Central memory CD8-positive, alpha-beta T cell (primary cell): ENCODE measurements at places on chromosomes 5 and 9.

DNA sequence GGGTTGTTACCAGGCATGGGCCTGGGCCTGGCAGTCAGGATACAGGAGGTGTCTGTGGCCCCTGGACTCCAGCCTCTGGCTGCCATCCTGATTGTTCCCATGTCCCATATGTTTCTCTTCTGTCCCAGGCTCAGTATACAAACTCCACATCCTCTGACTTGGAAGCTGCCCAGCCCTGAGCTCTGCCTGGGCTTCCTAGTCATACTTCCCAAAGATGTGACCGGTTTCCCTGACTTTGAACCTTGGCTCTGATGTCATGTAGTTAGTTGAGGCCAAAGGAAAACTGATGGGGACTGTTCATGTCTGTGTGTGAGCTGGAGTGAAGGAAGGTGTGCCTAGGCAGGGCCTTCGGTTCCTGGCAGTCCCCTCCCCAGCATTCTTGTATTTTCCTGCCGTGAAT is 50.4 kb downstream of the CYSTM1 start:
- DNase-seq = no peak

DNA sequence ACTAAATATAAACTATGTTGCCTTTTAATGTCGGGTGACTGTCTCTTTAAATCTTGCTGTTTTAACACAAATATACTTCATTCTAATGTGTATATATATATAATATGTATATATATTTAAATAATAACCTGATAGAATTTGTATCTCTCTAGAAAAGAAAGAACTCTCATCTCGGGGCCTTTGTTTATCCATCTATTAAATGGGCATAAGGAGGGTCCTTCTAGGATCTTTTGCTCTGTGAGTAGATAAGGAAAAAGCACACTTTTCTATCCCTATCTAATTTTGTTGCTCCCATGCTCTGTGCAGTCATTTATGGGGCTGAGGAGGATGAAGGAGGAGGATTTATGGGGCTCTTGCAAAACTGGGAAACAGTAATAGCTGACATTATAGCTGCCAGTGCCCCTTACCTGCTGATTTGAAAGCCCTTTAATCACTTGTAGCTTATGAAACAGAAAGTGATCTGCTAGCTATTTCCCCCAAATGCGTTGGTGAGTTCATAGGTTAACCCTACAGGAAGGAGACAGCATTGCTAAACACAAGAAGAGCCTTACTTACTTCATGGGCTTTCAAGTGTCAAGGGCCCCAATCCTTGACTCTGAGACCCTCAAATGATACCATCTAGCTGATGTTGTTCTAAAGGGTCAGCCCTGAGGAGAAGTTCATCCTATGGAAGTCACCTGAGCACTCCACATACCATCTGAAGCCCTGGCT is 5.8 kb upstream of the PPARGC1B start:
- DNase-seq = no peak

DNA sequence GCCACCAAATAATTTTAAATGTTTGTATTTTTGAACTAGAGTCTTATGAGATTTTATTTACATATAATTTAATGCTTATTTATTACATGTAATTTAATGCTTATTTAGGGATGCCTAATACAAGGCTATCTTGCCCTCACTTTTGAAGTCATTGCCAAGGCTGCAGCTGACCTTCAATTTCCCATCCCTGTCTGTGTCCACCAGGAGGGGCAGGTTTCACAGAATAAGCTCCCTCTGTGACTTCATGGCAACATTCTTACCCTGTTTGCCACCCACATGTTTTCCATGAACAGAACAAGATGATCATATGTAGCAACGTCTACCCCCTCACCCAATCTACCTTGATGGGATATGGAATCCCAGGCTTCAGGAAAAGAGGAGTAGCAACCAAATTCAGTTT is 27.0 kb downstream of the C5 start:
- no peak for DNase-seq

- no peak for DNase-seq
Measured at GRCh38 chr5:138985683-138986082, 110.5 kb upstream of the LRRTM2 start.

DNA sequence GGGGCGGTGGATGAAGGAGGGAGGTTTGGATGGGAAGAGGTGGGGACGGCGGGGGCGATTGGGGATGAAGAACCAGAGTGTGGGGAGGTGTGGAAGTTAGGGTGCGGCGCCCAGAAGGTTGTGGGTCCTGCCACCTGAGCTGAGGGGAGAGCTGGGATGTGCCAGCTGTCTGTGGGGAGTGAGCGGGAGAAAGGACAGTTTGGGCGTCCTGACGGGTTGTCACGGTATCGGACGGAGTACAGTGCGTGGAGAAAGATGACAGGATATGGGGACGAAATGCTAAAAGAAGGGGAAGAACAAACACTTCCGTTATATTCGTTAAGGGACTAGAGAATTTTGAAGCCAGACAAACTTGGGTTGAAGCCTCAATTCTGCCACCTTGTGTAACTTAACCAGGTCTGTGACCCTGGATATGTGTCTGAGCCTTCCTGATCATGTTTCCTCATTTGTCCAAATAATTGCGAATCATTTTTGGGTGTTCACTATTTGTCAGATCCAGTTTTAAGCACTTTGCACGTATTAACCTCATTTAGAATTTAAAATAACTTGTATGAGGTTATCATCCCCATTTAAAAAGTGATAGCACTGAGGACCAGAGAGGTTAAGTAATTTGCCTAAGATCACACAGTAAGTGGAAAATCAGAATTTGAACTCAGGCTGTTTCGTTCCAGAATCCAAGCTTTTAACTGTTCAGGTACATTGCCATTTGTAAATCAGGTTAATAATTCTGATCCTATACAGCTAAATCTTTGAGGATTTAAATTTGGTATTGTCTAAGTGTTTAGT is 689 bp downstream of the CNTRL start:
- no peak for DNase-seq

DNA sequence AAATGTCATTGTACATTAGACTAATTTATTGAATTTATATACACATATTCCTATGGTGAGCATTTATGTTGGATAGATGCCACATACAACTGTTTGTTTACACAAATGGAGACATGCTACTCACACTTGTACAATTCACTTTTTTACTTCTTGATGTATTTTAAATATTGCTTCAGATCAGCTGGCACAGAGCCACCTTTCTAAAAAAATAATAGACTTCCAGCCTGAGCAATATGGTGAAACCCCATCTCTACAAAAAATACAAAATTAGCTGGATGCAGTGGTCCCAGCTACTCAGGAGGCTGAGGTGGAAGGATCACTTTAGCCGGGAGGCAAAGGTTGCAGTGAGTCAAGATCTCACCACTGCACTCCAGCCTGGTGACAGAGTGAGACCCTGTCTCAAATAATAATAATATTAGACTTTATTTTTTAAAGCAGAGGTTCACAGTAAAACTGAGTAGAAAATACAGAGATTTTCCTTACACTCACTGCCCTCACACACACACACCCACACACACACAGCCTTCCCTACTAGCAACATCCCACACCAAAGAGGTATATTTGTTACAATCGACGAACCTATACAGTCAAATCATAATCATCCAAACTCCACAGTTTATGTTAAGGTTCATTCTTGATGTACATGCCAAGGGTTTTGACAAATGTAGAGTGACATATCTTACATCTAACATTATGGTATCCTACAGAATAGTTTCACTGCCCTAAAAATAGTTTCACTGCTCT is 16.5 kb upstream of the ADRB2 start:
- no peak for DNase-seq

GRCh38 chr9:82423700-82424099 is 435.1 kb downstream of the SPATA31D1 start:
- no peak for DNase-seq

DNA sequence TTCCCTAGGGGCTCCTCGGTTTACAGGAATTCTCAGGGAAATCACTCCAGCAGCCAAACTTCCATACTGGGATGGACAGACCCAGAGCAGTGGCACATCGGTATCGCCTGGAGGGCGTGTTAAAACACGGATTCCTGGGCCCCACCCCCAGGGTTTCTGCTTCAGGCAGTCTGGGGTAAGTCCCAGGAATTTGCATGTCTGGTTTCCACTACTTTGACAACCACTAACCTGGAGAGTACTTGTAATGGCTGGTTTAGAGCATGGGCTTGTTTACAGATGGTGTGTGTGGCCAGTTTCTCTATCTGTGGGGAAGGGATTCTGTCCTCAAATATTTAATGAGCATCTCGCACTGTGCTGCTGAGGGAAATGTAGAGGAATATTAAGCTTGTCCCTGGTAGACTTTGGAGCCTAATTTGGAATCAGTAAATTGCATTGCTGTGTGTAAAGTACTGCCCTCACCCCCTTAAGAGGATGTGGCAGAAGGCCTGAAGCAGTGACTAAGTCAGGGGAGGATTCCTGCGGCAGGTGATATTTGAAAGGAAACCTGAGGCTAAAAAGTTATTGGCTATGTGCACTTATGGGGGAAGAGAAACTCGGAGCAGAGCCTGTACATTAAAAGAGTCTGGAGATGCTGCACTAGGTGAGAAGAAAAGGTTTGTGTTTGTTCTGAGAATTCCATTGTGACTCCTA is 18.6 kb upstream of the TJP2 start:
- no peak for DNase-seq

- DNase-seq = no peak
Measured at GRCh38 chr5:159218595-159219023, 9.3 kb upstream of the RNF145 start.

DNA sequence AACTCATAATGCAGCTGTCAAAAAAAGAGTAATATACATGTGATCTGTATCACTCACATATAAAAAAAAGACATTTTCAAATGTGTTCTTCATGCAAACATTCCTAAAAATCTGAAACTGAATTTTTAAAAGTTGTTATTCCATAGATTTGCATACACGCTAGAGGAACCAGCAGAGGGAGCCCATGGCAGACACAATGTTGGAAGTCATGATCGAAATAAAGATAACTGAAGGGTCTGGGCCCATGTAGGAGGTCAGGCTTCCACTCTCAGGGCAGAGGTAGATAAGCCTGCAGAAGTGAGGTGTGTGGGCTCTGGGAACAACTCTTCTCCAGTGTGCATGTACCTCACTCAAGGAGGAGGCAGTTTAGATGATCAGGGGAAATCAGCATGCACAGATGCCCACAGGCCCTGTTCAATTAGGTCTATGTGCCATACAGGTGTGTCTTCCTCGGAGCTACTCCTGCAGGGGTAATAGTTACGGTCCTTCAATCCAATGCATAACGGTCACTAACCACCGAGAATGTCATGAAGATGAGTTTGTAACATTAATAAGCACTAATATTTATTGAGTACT is 208.6 kb downstream of the EPB41L4A start:
- DNase-seq = no peak

- DNase-seq = no peak
Measured at GRCh38 chr9:115884846-115885245, 268.7 kb upstream of the PAPPA start.

DNA sequence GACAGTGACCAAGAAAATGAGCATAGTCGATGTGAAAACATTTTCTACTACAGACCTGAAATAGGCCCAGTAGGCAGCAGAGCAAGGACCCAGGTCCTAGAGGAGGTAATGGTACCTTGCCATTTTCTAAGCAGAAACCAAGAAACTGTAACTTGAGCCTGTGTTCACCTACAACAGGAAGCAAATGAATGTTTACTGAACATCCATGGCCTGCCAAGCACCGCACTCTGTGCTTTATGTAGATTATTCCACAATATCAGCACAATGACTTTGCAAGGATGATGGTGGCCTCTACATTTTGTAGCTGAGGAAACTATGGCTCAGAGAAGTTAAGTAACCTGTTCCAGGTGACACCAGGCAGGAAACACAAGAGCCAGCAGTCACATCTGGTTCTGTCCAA is 215.3 kb downstream of the SPOCK1 start:
- no peak for DNase-seq

GRCh38 chr5:115414406-115415142 is 118.1 kb upstream of the CCDC112 start:
- DNase-seq = no peak

- DNase-seq = no peak
Measured at GRCh38 chr5:54521856-54522479, 4.4 kb downstream of the SNX18 start.

- DNase-seq = no peak
Measured at GRCh38 chr5:91170266-91170665, 212.9 kb downstream of the ARRDC3 start.

GRCh38 chr9:135907006-135907430 is 328 bp downstream of the CAMSAP1 start:
- no peak for DNase-seq

- no peak for DNase-seq
Measured at GRCh38 chr5:133706506-133707430, 94.4 kb upstream of the FSTL4 start.

DNA sequence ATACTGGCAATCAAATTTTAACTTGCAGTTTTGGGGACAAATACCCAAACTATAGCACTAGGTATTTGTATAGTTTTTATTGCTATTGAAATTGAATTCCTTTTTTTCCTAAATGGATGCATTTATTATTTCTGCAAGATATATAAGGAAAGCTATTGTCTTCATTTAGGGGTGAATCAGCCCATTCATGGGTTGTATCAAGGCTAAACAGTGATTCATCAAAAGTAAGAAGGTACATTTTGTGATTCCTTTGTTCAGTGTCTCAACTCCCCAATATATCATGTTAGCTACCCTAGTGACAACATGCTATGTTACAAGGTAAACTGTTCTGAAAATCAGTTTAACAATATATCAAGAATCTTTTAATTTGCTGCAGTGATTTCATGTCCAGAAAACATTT is 185.7 kb downstream of the PLK2 start:
- no peak for DNase-seq

DNA sequence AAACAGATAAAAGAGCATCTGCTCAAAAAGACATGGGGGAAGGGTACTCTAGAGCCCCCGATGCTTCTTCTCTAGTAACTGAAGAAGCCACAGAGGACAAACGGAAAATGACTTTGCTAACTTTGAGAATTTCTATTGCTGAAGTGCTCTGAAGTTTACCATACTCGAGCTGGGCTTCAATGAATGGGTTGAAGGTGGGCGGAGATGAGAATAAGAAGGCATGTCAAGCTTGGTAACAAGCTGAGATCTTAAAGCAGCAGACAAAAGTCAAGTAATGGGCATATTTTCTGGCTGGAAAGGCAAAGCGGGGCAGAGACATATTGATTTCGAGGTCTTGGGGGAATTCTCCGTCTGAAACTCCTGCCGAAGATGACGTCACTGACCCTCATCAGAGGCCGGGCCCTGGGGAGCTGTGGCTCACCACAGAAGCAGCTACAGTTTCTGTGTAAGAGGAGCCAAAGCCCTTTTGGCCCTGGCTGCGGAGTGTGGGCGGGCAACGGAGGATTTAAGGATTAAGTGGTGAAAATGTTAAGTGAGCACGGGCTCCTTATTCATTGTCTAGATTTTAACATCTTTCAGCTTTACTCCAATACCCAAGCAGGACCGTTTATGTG is 115.8 kb upstream of the SLIT3 start:
- DNase-seq = no peak

- DNase-seq = no peak
Measured at GRCh38 chr5:81486711-81487110, 92.8 kb upstream of the ACOT12 start.
